ENCODE measurements at places on chromosomes 16 and 17.
A peak's percentile ranks its signal among the peaks of the same experiment; 100 is the strongest.

GRCh38 chr16:83365166-83365565, 442.6 kb upstream of the HSBP1 start:
- no peak for DNase-seq

GRCh38 chr17:66459811-66460270, 157.4 kb downstream of the PRKCA start:
- no peak for DNase-seq

GRCh38 chr16:88071908-88072307, 120.7 kb downstream of the BANP start:
- no peak for DNase-seq

- DNase-seq = no peak
These were observed 6.2 kb upstream of the SMG1 start for GRCh38 chr16:18932243-18932987.

DNA sequence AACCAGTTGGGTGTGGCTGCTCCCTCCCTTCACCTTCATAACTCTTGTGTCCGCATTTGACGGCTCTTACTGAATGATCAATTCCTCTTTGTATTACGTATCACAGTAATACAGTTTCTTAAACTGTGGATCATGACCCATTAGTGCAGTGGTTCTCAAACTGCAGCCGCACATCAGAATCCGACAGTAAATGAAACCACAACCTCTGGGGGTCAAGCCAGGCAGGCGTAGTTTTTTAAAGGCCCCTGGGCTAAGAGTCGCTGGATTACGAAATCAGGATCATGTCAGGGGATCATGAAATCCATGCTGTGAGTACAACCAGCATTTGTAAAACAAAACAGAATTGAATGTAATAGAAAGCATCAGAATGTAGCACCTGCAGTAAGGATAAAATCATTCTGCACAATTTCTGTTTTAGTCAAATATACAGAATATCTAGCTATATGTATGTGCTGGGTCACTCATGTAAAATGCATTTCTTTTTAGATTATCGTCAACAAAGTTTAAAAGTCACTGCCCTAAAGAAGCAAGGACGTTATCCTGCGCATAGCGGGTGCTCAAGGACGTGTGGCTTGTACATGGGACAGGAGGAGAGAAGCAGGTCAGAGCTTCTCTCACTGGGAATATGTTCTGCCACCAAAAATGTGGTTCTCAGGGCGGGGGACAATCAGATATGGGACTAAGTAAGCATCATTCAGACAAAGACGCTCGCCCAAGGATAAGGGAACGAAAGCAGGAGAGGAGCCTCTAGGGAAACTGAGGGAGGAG, 113.1 kb downstream of the ZFHX3 start:
- DNase-seq = no peak

DNA sequence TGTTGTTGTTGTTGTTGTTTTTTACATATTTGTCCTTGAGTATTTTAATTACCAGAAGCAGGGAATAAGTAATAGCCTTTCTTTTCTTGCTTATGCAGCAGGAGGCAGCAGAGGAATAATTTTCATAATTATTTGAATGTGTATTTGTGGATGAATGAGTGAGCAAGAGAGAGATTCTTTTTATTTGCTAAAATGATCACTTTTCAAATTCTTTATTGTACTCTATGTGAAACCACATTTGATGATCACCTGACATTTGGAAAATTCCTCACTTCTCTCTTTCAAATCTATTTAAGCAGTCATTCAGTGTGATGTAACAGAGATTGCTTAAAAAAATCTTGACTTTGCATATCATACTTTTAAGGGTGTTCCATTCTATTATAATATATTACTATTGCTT, 223.6 kb downstream of the BCAS3 start:
- DNase-seq = no peak

DNA sequence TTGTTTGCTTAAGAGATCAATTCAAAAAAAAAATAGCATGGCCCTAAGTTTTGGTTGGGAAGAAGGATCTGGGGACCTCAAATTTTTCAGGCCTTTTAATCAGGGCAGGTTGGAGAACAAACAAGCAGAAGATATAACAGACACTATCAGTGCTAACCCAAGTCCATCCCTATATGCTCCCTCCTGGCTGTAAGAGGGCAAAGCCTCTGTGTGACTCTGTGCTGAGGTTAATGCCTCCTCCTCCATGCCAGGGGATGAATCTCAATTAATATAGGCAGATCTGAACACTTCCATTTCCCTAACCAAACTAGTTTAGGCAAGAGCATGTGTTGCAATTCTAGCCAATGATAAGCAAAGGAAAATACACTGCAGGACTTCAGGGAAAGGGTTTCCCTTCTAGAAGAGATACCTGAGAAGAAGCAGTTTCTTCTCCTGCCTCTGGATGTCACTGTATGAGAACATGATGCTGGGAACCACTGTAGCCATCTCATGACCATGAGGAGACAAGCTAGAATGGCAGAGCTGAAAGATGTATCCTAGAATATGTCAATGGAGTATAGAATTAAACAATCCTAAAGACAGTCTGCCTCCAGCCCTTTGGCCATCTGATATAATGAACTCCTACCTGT, 76.0 kb downstream of the CHD9NB start:
- no peak for DNase-seq

DNA sequence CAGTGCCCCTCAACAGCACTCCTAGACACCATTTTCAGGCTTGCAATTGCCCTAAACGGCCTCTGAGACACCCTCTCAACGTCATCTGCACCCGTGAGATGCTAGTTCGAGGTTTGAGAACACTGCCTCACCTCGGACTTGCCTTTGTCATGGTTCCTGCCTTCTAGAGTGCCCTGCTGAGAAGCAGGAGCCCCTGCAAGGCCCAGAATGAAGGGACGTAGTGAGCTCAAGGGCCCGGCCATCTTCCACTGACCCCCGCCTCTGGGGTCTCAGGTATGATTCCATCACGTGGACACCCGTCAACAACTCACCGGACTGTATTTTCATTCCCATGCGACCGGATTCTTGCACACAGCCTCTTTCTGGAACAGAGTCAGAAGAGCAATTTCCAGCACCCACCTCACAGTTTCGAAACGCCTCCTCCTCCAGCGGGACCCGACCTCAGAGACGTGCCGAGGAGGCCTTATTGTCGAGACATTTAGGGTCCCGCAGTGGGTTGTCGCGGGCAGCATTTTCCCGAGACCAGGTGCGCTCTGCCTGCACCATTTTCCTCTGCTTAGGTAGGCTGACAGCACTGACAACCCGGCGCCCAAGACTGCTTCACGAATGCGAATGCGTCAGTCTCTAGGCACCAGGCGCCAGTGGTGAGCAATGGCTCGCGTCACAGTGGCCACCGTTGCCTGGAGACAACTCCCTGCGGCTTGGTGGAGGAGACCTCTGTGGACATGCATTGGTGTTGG, 999.9 kb downstream of the KCNJ18 start:
- DNase-seq = no peak

GRCh38 chr17:42761638-42762037, 611 bp downstream of the RAMP2 start:
- DNase-seq = no peak

DNA sequence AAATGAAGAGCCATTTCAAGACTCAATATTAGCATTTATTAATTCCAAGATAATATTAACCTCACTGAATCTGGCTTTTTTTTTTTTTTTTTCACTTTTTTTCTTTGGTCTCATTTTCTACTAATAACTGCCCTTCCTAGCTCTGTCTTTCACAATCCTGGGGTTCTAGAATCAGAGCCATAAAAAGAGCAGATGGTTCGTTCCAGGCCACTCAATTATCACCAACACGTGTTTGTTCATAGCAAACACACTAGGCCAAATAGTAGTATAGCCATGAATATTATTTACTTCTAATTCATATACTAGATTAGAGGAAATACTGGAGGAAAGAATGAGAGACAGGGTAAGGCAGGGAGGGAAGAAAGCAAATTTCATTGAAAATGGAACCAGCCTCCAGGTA, 39.8 kb downstream of the TEX2 start:
- no peak for DNase-seq

DNA sequence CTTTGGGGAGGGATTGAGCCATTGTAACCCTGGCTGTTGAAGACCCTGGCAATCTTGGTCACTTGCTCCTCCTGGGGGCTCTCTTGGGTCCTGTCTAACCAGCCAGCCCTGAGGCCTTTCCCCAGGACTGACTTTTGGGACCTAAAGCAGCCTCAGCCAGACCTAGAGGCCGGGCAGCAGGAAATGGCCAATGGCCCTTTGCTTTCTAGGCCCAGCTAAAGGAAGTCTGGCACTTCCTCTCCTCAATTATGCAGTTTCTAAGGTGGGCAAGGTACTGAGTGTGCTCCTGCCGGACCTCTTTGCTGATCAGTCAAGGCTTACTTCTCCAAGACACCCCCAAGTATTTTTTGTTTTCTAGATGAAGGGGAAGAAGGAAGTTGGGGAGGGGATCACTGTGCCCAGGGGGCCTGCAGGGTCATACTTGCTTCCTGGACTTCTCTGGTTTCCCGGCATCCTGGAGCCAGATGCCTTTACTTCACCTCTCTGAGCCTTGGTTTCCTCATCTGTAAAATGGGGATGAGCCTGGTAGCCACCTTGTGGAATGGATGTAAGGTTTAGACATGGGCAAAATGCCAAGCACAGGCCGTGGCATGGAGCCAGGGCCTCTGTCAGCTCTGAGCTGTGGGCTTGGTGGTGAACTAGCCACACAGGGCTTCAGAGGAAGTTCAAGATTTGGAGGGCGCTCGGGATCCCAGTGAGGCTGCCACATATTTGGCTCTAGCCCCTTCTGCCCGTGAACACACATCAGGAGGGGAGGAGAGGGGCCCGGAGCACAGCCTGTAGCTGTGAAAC, 8.6 kb downstream of the CX3CL1 start:
- DNase-seq = no peak

- DNase-seq = no peak
These were observed 23.6 kb downstream of the CNTROB start for GRCh38 chr17:7955414-7956227.

DNA sequence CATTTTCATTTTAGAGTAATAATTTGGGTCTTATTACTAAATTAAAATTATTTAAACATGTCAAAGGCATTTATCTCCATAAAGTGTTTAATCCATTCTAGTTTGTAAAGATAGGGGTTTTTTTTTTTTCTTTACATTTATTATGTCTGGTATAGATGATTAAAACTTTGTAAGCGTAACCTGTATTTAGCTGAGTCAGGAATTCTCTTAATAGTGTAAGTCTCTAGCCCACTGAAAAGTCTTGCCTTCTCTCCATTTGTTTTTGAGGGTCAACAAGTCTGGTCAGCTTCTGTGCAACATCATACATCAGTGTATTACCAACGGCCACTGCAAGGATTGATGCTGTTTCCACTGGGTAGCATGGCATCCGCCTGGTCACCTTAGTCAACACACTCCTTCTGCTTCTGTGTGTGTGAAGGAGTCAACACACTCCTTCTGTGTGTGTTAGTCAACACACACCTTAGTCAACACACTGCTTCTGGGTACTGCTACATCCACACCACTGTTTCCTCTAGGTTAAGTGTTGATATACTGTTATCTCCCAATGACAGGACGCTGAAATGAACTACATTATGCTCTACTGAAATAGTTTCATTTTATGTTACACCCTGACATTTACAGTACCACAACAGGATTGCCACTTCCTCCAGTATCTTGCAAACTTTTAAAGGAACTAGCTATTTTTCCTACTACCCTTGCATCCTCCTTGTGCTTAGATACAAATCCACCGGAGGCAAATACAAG, 37.3 kb upstream of the VWA3A start:
- no peak for DNase-seq

GRCh38 chr17:79239205-79239604, 164.6 kb downstream of the ENGASE start:
- DNase-seq = no peak

- DNase-seq = no peak
These were observed 171.8 kb downstream of the PRKCA start for GRCh38 chr17:66474258-66474657.

DNA sequence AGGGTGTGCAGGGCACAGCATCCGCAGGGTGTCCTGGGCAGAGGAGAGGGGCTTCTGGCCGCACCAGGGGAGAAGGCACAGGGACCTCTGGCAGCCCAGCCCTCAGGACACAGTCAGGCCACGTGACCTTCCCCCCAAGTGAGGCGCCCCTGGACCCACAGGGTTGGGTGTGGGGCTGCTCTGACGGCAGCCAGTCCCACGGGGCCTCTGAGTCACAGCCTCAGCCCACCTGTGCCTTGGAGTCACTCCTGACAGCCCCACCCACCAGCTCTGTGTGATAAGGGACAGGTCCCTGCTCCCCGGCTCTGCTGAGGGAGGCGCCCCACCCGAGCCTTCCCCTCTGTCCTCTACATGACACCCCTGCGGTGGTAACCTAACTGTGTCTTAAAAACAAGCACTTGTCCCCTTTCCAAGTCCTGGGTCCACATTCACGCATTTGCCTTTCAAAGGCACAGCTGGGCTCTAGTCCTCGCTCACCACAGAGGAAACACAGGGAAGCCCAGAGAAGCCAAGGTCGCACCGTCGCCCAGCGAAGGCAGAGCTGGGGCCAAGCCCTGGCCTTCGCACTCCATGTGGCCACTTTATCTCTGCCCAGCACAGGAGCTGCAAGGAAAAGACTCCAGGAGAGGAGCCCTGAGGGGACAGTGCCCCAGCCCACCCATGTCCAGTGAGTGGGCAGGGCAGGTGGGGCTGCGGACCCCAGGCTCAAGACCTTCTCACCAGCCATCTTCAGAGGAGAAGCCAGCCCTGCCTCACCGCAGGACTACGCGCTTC, 5.1 kb upstream of the NPTX1 start:
- no peak for DNase-seq

- peak; percentile 47 for DNase-seq
These were observed 11.6 kb downstream of the ADAM11 start for GRCh38 chr17:44770166-44770925.

- no peak for DNase-seq
These were observed 136.7 kb downstream of the XYLT1 start for GRCh38 chr16:17334096-17334495.

GRCh38 chr17:40910441-40910841, 25.4 kb upstream of the KRT20 start:
- peak; percentile 62 for DNase-seq

DNA sequence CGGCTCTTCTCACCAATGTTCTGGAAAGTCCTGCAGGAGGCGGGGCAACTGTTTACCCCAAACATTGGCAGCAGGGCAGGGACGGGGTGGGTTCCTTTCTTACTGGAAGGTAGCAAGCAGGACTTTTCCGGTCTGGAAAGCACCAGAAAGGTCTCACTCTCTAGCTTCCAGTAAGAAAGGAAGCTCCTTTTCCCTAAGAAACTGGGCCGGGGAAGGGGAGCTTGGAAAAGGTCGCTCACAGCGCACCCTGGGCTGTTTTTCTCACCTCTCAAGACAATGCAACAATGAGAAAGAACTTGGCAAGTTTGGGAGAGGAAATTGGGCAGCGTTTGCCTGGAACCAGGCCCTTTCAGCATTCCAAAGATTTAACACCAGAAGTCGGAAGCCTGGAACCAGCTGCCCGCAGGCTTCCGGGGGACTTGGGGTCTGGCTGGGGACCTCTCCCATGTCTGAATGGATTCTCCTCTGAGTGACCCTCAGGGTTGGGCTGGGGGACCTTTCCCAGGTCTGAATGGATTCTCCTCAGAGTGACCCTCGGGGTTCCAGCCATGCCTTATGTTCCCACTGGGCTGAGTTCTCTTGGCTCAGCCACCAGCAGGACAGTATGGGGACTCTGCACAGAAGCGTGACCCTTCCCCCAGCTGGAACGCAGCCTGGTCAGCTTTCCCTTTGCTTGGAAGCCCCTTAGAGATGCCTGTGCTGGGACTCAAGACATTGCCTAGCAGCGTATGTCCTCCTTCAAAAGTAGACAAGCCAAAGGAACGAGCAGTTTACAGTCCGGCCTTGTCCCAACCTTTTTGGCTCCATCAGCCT, 166.5 kb upstream of the PLCG2 start:
- no peak for DNase-seq

- no peak for DNase-seq
These were observed 7.8 kb downstream of the CBX1 start for GRCh38 chr17:48093341-48094045.

Data from eye (tissue), 1 donor.